ENCODE measurements at places on chromosomes 3 and 15.
A peak's percentile ranks its signal among the peaks of the same experiment; 100 is the strongest.

DNA sequence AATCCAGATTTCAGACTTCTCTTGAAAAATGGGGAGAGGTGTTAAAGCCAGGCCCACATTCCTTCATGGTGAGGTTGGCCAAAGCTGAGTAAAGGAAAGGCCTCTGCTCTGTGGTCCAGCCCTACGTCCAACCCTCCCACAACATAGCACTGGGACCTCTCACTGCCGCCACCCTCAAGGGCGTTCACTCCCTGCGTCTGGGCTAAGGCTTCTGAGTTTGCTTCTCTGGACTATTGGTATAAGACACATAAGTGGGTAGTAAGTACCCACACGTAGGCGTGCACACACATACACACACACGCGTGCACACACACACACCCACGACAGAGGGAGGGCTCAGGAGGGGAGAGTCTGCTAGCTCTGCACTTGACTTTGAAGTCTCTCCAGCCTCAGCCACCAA, 80.2 kb upstream of the PXYLP1 start:
- no peak for DNase-seq

DNA sequence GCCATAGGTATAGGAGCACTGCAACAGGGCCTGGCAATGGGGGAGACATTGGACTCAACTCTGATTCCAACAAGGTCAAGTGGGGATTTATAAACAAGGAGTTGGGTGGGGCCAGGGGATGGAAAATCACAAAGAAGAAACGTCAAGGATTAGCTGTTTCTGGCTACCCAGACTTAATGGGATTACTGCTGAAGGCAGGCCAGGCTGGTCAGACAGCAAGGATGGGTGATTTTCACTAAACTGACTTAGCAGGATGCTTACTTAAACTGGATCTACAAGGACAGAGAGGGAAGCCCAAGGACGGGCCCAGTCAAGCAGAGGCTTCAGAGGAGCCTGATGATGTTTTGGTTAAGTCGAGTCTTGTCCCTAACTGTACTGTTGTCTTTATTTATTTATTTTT, 76.2 kb downstream of the USP13 start:
- DNase-seq, result peak; percentile 78

DNA sequence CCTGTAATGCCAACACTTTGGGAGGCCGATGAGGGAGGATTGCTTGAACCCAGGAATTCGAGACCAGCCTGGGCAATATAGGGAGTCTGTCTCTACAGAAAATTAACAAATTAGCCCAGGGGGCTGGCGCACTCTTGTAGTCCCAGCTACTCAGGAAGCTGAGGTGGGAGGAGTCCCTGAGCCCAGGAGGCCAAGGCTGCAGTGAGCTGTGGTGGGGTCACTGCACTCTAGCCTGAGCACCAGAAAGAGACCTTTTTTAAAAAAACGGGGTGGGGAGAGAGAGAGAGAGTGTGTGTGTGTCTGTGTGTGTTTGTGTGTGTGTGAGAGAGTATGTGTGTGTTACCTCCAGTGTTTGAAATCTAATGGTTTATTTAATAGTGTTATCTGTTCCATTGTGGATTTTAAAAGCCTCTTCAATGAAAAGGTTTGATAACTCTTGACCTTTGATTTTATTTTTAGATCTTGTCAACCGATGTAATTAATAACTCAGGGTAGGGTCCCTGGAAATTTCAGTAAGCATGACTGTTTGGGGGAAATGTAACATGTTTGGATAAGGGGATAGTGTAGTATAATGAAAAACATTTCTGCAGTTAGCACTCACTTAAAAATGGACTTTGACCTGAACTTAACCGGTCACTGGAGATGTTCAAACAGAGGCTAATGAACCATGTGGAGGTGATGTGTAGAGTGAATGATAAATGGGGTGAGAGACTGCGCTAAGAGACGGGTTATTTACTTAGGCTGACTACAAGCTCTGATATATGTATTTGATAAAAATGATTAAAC, 29.7 kb downstream of the LRCH3 start:
- no peak for DNase-seq

- no peak for DNase-seq
These were observed at the start of gene ARPP21 for GRCh38 chr3:35639254-35640186. ARPP21 (plus strand) TSS chr3:35639525; CDS start chr3:35681752, 42,227 bp downstream.

- no peak for DNase-seq
These were observed 159.5 kb downstream of the RPLP1 start for GRCh38 chr15:69612112-69612511.

GRCh38 chr15:29669823-29670222, 152.4 kb downstream of the TJP1 start:
- DNase-seq, result no peak

DNA sequence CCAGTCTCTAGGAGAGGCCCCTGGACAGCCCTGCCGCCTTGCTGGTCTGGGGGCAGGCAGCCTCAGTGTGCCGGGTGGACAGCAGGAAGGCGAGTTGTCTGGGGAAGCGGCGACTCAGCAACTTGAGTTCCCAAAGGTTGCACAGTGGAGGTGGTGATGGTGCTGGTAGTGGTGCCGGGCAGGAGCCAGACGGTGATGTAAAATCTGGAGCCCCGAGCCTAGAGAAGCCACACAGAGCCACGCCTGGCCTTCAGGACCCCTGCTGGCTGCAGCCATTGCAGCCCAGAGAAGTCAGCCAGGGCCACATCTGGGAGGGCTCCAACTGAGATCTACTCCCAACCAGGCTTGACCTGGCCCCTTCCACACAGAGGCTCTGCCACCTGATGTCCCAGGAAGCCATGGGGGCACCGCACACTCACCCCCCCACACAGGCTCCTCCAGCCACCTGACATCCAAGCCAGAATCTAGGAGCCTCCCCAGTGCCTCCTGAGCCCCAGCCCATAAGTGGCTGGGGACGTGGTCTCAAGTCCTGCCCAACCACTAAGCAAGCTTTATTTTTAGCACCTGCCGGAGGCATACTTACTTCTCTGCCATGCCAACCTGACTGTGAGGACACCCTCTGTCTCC, 8.8 kb downstream of the C3orf22 start:
- no peak for DNase-seq

GRCh38 chr3:61875046-61875844, 313.9 kb downstream of the PTPRG start:
- DNase-seq, result no peak

- DNase-seq, result no peak
These were observed 665.5 kb downstream of the NTRK3 start for GRCh38 chr15:87591042-87591441.

DNA sequence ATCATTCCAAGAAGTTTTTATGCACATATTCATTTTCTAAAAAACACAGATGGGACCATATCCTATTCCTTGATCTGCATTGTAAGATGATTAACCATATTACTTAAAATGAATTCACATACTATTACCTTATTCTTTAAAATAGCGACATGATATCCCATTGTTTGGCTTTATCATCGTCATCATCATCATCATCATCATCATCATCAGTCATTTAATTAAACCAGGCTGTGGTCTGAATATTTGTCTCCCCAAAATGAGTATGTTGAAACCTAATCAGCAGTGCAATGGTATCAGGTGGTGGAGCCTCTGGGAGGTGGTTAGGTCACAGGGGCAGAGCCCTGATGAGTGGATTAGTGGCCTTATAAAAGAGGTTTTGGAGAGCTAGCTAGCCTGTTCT, 4.4 kb downstream of the TRAK1 start:
- DNase-seq, result no peak

- no peak for DNase-seq
These were observed 14.5 kb downstream of the NEK10 start for GRCh38 chr3:27354588-27355203.

GRCh38 chr3:77553240-77553639, 513.3 kb downstream of the ROBO2 start:
- no peak for DNase-seq

- no peak for DNase-seq
These were observed 65.3 kb downstream of the CLASP2 start for GRCh38 chr3:33652736-33653135.

GRCh38 chr3:50314816-50315215, 7.7 kb downstream of the HYAL2 start:
- no peak for DNase-seq

GRCh38 chr3:46416125-46416810, 9.2 kb downstream of the CCRL2 start:
- peak; percentile 79 for DNase-seq

DNA sequence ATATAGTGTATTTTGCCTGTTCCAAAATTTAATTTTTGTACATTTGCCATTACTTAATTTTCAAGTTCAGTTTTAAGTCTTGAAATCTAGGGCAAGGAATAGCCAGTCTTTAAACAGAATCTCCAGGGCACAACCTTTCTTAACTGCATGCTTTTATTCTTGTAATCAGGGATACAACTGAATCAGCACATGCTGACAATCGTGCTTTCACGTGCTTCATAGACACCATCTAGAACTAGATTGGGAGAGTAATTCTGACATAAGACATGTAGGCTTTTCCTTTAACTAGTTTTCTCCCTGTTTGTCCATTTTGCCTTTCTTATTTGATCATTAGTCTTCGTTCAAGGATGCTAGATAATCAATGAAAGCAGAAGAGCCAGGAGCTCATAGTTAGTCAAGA, 650.4 kb upstream of the CADM2 start:
- DNase-seq, result no peak

- no peak for DNase-seq
These were observed 44.8 kb downstream of the HCN4 start for GRCh38 chr15:73323956-73324355.

- no peak for DNase-seq
These were observed 43.2 kb downstream of the DNAH1 start for GRCh38 chr3:52359116-52359855.

DNA sequence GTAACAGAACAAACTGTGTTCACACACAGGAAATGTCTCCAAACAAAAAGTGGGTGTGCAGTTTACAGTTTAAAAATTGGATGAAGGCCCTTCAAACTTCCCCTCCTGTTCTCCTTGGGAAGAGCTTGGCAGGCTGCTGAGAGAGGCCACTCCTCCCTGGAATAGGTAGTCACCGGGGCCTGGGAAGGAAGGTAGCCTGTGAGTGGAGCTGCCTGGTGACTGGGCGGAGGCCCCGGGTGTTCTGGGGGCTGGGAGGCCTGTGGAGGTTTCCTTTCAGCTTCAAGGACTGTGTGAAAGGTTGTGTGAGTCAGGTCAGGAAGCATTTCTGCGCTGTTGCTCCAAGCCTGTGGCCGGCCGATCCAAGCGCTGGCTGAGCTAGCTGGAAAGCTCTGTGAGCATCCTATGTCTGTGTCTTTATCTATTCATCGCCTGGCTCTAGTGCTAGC, 14.1 kb downstream of the SLCO3A1 start:
- no peak for DNase-seq

- no peak for DNase-seq
These were observed 1.1 kb downstream of the ITPR1 start for GRCh38 chr3:4493941-4494894.

GRCh38 chr3:27532426-27533260, 48.5 kb upstream of the SLC4A7 start:
- no peak for DNase-seq

- DNase-seq, result no peak
These were observed 61.6 kb downstream of the RGMA start for GRCh38 chr15:93027413-93027812.

DNA sequence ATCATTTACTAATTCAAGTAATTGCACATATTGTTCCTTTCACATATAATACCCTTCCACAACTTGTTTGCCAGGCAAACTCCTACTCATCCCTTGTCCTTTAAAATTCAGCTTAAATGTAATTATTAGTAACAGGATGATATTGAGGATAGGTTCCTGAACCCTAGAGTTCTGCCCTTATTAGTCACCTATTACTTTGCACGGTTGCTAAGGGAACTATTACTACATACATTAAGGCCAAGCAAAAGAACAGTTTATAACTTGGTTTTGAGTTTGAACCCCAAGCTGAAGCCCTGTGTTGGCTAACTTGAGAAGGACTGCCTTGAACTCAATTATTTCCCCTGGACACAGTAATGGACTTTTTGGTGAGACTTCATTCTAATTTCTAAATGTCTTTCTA, 529.7 kb downstream of the IGSF11 start:
- DNase-seq, result no peak

DNA sequence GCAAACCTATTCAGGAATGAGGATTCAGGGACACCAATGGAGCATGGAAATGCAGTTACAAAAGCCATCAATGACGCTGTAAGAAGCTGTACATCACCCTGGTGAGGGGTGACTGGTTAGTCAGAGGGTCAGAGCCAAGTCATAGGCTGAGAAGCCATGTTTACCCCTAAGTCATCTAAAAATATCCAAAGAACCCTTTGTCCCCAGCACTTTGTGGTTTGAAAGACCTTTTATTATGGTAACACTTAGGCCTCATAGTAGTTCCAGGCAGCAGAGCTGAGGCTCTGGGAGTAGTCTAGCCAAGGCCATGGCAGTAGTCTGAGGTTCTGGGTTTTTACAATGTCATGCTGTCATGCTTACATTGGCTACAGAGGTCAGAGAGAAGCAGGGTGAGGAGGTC, 131.2 kb downstream of the CTNNB1 start:
- no peak for DNase-seq

DNA sequence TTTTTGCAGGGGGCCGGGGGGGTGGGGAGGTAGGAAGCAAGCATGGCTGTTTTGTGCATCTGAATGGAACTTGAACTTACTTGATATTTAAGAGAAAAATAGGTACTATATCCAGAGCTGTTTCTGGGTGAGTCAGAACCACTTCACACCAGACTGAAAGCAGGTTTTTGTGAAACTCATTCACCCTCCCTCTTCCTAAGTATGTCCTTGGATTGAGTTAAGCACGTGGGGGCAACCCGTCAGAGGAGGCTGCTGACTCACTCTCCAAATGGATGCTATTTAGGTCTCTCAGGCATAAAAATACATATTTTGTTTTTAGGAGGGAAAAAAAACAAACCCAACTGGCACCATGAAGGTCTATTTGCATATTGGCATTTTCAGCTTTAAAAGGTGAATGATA, 270.3 kb downstream of the RYR3 start:
- DNase-seq, result no peak

DNA sequence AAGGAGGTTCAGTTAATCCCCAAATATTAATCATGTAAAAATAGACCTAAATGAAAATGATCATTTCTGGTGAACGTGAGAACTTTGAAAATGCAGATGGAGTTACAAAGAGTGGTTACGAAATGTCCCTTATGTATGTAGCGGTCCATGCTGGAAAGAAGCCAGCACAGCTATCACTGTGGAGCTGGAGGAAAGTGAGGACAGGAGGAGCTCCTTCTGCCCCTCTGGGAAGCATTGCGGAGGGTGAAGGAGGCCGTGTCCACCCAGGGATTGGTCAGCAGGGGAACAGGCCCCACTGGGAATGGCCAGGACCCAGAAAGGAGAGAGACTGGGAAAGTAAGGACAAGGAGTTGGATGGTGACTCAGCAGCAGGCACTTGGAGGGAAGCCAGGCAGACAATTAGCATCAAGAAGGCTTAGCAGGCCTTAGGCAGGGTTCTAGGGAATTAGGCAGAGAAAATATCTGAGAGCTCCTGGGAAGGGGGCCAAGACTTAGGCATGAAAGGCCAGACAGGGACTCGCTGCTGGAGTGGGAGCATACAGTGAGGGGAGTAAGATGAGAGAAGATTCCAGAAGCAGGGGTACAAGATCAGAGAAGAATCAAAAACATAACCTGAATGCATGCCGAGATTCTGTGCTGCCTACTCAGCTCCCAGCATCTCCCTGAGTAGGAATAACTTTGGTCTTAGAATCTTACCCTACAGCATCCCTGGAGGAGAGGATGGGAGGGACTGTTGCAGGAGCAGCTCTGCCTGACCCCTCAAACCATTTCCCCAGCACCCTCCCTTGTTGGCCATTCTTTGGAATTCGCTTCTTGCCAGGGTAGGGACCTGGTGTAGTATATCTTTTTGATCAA, 171.0 kb upstream of the UMPS start:
- peak; percentile 97 for DNase-seq

Measured in NCI-H524 treated with DMSO at 0.1 percent for 48 hours (cell line).